ENCODE measurements at places on chromosomes 16 and 17.

- no peak for DNase-seq
Measured at GRCh38 chr17:35641032-35641431, 53.9 kb downstream of the AP2B1 start.

DNA sequence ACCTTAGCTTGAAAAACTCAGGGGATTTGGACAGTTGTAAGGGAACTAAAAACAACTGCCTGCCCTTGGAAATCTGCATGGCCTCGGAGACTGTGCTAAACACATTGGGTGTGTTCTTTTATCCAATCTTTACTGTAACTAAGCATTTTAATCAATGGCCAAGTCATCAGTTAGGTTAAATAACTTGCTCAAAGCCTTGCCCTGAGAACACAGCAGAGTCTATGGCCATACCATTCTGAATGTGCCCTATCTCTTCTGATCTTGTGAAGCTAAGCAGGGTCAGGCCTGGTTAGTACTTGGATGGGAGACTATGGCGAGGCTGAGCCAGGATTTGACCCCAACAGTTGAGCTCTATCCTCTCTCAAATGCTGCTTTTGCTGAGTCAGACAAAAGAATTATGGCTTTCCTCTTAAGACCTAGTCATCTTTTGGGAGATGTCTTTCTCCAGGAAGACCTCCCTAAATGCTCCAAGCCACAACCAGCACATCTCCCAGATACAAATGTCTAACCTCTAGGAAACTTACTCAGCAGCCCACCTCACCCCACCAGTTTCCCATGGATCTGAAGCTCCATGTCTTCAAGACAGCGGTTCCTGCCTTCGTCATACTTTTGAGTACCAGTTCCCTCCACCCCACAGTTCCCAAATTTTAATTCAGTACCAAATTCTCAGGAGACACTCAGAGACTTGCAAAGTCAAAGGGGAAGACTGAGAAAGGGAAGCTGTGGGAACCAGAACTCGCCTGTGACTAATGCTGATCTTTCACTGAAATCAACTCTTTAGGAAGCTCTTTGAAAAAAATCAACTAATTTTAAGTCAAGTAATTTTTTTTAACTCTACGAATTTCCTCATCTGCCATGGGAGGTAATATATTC, 336.1 kb downstream of the MAF start:
- DNase-seq = no peak

DNA sequence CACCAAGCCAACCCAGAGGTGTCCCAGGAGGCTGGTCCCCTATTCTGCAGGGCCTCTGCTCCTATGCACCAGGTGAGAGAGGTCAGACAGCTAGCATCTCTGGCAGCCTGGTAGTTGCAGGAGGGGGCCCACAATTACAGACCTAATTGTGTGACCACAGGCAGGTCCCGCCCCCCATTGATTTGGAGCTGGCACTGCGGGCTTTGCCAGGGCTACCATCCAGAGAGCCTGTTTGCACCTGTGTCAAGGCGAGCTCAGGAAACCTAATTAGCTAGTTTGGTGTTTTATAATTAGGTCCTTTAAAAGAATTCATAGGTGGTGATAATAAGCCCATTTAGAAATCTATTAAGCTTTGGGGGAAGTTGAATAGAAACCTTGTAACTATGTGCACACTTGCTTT, 90.2 kb downstream of the MRM1 start:
- no peak for DNase-seq

DNA sequence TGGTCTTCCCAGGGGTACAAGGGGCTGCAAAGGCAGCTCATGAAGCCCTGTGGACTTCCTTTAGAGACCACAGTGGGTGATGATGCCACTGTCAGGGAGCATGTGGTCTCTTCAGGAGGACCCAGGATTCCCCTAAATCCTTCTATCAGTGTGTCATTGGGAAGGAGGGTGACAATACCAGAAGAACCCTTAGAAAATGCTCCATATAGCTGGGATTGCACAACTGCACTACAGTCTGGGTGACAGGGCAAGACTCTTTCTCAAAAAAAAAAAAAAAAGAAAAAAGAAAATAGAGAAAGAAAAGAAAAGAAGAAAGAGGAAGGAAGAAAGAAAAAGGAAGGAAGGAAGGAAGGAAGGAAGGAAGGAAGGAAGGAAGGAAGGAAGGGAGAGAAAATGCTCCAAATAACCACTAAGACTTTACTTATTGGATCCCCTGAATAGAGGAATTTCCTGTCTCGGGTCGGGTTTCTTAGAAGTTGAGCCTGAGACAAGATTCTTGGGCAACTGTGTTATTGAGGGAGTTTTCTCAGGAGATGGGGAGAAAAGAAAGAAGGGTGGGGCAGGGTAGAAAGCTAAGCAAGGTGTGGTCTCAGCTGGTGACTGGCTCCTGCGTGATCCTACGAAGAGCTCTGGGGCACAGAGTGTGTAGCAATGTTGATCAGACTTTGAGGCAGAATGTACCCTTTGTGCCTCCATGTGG, 83.1 kb upstream of the DNAH9 start:
- DNase-seq = no peak

DNA sequence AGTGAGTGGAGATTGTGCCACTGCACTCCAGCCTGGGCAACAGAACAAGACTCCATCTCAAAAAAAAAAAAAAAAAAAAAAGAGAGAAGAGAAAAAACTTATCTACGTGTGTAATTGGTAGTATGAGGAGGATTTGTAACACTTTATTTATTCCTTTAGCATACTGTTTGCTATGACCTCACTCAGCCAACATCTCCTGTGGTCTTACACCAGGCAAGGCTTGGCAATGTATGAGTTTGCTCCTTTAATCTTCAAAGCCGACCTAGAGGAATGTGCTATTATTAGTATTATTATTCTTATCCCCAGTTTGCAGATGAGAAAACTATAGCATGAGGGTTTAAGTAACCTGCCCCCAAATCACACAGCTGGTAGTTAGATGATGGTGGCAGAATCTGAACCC, 35.8 kb upstream of the HAPSTR1 start:
- no peak for DNase-seq

- no peak for DNase-seq
Measured at GRCh38 chr16:26554030-26554429, 512.7 kb upstream of the C16orf82 start.

- DNase-seq = peak; percentile 63
Measured at GRCh38 chr17:64571746-64572145, 65.0 kb downstream of the CEP95 start.

DNA sequence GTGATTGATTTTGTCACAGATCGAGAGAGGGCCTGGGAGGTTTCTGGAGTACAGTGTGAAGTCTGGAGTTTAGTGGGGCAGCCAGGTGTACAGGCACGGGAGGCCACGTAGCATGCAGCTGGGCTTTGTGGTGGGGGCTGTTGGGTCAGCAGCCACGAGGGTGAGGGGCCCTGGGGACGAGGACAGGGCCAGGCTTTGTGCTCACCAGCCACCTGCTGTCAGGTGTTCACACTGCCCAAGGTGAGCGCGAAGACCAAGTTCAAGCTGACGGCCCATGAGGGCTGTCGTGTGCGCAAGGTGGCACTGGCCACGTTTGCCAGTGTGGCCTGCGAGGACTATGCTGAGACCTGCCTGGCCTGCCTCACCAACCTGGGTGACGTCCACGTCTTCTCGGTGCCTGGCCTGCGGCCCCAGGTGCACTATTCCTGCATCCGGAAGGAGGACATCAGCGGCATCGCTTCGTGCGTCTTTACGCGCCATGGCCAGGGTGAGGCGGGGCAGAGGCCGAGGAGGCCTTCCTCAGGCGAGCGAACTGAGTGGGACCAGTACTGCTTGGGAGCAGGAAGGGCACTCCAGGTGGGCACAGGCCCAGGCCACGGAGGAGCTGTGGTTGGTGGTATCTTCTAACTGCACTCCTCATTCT, 15.9 kb downstream of the LLGL1 start:
- no peak for DNase-seq

GRCh38 chr16:78045865-78046581, 23.7 kb downstream of the CLEC3A start:
- peak; percentile 90 for DNase-seq

Data from femur (tissue), 1 donor.